ENCODE measurements at places on chromosomes 16 and 17. TPM values are rescaled to one million over a fixed set of nuclear protein-coding genes. Genes with fewer than 3 reads are reported as not detected.

GRCh38 chr17:31508288-31509094, 117.0 kb downstream of the RAB11FIP4 start:
- DNase-seq, result no peak

GRCh38 chr16:66107661-66108060, 258.8 kb upstream of the CDH5 start:
- DNase-seq, result no peak

- no peak for DNase-seq
Measured at GRCh38 chr17:82034371-82035011, 3.0 kb downstream of the DCXR start.

DNA sequence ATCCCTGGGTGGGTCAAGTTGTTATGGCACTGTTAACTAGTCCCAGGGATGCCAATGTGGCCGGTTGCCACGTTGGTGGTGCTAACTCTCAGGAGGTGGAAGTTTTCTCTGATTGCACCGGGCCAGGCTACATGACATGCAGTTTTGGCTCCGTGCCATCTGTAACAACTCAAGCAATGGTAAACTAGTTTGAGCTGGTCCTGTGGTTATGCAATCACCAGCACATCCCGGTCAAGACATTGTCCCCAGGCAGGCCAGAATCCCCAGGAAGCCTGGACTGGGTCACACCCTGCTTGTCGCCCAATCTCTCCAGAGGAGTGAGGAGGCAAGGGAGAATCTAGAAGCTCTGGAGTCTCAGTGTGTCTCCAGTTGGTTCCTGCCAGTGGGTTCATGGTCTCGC, 10.1 kb upstream of the CCL17 start:
- no peak for DNase-seq

- no peak for DNase-seq
Measured at GRCh38 chr16:27421961-27422740, 20.2 kb downstream of the IL21R start.

The TBC1D3E gene
- not detected for polyA plus RNA-seq

The PRSS8 gene
- polyA plus RNA-seq, result 59.4 TPM
